IPS-NIHi11 (cell line): ENCODE measurements at places on chromosomes 2 and 18.
A peak's percentile ranks its signal among the peaks of the same experiment; 100 is the strongest.

DNA sequence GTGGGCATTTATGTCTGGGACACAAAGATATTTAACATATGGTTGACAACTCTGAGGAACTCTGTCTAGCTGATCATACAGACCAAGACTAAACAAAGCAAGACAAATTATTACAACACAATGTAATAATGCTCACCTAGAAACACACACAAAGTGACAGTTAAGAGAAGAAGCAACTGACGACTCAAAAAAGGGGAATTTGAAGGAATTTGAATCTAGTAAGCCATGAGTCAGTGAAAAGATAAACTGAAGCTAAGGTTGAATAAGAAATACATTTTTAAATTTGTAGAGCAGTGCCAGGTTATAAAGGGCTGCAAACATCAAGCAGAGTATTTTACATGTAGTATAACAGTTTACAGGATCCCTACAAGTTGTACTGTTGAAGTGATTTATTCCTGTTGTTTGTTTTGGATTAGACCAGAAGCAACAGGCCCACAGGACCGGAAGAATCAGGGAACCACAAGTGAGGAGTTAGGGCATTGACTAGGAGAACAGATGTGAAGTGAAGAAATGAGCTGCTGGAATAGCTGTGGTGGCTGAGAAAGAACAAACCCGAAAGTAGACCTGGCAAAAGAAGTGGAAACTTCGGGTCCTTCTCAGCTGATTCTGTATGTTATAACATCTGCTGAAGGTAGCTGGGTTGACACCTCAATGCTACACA, 35.6 kb downstream of the IFIH1 start:
- DNase-seq: no peak

- DNase-seq: no peak
These were observed 655.2 kb downstream of the EPHA4 start for GRCh38 chr2:220916931-220917330.

GRCh38 chr2:229920011-229920641, 1.7 kb downstream of the TRIP12 start:
- DNase-seq: no peak

- DNase-seq: no peak
These were observed 594.8 kb upstream of the ZEB2 start for GRCh38 chr2:145114726-145115125.

DNA sequence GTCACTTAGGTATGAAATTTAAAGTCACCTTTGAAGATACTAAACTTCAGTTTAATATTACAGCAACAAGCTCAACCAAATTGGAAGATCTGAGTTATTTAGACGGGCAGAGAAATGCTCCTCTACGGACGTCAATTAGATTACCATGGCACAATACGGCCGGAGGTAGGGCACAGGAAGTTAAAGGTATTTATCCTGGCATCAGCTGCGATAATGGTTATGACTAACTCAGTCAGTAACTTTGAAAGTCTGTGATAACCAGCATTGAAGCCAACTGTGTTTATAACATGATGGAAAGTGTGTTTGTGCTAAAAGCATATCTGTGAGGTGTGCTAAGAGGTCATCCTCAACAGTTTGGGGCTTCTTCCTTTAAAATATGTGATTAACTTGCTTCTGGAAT, 117.3 kb downstream of the WDSUB1 start:
- DNase-seq: no peak

- no peak for DNase-seq
These were observed 492.3 kb upstream of the ZEB2 start for GRCh38 chr2:145012214-145012670.

GRCh38 chr18:79962311-79962710, 2.1 kb upstream of the HSBP1L1 start:
- peak; percentile 46 for DNase-seq

DNA sequence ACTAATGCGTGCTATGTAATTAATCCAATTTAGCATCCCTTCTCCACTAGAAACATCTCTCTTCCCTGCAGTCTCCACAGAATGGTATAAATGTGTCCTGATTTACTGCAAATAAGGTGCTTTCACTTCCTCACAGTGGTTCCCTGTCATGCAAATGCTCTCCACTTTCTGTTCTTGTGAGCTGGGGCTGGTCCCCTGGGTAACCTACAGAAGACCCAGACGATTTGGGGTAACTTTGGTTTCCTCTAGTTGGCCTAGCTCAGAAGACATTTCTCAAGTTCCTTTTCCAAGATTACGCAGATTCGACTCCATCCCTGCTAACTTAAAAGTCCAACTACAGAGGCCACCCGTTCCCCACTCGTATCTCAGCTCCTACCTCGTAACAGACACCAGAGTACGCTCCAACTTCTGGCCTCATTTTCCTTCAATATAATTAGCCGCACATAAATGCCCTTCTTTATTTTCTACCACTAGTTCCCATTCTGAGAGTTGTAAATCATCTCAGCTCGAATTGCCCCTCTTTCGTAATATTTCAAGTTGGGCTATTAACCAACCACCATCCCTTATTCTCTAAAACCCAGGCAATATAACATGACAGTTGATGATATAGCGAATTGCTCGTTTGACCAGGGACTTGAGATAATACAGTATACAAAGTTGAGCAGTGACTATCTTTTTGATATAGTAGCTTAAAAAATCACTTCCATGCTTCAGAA, 28.8 kb upstream of the NEDD4L start:
- no peak for DNase-seq

- DNase-seq: peak; percentile 22
These were observed 349.3 kb upstream of the SLC39A10 start for GRCh38 chr2:195307751-195308150.

- peak; percentile 65 for DNase-seq
These were observed 65.5 kb downstream of the CCBE1 start for GRCh38 chr18:59631583-59632181.

DNA sequence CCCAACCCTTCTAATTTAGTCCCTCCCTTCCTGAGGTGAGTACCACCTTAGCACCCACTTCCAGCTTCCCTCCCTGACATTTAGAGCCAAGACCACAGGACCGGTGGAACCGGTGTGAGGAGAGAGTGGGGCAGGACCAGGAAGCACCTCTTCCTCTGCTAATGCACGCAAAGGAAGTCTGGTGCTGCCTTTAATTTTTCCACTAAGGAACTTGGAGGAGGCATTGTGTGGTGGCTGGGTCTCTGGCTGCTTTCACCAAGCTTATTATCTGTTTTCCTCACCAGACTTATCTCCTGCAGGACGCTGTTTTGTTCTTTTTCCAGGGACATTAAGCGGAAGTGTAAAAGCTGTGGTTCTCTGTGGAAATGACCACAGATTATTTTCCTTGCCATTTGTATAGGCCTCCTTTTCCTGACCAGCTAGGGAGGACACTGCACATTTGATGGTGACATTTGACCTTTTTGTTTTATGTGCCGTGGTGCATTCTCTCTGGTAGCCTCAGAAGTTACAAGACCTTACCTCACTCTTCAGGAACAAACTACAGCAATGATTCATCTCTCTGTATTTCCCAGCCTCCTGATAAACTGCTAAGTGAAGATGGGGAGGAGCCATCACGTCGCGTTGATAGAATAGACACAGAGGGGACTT, 39.8 kb upstream of the SPTBN1 start:
- DNase-seq: no peak

DNA sequence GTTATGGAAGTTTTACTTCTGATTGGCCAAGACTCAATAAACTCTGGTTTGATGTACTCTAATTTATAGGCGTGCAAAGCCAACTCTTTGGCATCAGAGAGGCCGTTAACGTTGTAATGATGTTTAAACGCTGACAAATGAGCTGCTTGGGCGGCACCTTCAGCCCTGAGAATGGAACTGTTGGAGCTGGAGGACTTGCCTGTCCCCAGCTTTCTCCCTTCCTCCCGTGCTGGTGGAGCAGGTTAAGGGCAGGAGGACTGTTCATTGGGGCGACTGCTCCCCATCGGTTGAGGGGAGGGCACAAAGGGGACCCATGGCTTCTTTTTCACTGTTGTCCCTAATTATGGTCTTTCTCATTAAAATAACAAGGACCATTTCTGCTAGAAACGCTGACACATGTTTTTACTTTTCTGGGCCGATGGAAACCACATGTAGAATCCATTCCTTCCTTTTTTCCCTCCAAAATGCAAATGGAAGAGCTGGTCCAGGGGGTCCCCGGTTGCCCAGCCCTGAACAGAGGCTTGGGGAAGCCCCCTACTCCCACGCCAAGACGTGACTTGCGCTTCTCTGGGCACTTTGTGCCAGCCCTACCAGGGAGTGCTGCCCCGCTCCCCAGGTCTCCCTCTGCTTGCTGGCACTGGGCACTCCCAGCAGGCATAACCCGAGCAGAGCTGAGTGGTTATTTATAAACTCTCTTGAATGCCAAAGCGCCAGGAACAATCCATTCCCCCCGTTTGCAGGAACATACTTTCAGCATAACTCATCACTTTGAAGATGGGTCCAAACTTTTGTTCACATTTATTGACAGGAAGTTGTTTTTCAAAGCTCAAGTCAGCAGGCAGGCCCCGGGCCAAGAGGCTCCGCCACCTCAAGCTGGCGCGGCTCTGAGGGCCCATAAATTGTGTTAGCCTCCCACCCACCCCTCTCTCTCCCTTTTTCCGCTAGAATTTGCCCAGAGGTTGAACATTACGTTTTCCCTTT, 170.1 kb downstream of the ASB1 start:
- peak; percentile 43 for DNase-seq

GRCh38 chr18:71116535-71116934, 827.7 kb downstream of the SOCS6 start:
- DNase-seq: no peak

GRCh38 chr2:14635391-14635871, 2.9 kb downstream of the LRATD1 start:
- peak; percentile 60 for DNase-seq

DNA sequence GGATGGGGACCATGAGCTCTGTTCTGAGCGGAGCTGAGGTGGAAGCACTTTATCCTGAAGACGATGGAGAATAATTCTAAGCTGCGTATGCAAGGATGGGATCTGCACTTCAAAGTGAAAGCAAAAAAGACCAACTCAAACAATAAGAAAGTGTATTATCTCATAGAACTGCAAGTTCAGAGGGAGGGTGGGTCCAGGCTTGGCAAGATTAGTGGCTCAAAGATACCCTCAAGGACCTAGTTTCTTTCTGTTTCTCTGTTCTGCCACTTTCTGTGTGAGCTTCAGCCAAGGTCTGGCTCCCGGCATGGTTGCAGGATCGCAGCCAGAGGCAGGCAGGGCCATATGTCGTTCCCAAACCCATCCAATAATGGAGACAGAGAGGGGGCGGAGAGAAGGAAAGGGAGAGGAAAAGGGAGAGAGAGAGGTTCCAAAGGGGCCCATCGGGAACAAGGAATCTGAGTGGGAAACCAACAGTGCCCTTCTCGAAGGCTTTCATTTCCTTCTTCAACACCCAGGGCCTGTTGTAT, 169.2 kb upstream of the NCK2 start:
- DNase-seq: no peak

DNA sequence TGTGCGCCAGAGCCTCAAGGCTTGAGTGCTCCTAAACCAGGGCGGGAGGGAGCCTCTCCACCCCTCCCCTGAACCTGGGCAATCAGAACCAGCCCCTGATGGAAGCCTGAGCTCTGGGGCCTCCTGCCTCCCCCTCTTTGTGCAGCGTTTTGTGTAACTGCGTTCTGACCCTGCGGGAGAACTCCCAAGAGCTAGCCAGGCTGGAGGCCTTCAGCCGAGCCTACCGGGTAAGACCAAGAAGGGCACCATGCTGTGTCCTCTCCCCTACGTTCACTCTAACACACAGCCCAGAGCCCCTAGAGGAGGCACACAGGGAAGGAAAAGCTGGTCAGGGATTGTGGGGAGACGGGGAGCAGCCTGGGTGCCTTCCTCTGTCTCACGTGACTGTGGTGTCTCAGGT, 108.0 kb downstream of the PLB1 start:
- DNase-seq: no peak

DNA sequence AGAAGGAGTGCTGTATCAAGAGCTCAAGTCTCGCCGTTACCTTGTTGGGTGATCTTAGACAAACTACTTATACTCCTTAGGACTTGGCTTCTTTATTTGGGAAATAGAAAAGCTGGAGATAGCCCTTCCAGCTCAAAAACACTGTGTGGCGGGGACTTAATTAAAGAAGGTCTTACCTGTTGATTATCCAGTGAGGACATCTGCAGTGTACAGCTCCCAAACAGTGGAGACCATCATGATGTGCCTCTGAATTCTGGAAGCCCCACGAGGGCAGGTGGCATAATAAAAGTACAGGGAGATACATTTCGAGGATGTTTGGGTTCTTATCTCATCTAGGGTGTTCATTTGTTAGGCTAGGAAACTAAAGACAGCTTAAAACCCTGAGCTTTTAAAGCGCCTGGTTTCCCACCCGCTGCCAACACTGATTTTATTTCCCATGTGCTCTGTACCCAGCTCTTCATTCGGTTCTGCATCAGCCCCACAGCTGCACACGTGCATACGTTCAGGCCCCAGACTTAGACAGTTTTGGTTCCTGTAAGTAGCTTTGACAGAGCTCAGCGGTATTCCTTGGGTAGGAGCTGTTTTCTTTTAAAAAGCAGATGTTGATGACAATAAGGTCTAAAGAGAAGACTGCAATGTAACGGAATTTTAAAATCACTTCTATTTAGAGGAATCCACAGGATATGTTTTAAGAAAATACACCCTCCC, 80.5 kb upstream of the SIX2 start:
- DNase-seq: no peak

DNA sequence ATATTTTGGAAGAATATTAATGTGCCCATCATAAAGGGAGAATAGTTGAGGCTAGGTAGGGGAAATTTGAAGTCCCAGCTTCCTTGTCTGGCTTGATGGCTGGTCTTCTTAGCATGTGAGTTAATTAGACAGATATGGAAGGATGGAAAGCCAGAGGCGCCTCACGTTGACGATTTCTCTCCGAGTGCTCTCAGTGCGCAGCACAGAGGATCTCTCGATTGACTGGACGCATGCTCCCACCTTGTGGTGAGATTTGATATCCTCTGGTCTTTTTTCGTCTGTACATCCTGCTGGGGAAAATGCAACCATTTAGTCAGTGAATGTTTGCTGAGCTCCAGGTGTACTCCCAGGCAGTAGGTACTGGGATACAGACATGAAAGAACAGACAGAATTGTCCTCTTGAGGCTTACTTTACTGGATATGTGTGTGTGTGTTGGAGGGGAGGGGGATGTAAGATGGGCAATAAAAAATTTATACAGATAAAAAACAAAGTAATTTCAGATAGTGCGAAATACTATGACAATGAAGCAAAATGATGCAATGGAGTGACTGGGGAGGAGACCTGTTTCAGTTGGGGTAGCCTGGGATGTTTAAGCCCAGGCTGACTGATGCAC, 66.9 kb upstream of the ZNG1B start:
- DNase-seq: peak; percentile 72
